ENCODE measurements at places on chromosomes 3 and 15.

GRCh38 chr15:41258750-41259471 is 27.8 kb downstream of the CHP1 start:
- DNase-seq = no peak

- DNase-seq = no peak
These were observed 60.2 kb downstream of the AGBL1 start for GRCh38 chr15:86139828-86140227.

DNA sequence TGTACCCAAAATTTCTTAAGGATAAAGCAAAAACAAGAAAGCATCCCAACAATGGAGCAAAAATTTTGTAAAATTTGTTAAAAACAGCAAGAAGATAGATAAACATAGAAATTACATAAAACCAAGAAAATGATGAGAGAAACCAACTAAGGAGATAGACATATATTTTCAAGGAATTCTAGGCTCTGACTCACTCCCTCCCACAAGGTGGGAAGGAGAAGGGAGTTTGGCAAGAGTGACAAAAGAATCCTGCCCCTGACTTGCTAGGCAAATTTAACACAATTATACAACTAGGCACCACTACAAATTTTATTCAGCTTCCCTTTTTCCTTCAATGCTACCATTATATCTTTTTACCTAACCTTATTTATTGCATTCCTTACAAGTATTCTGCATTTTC is 70.9 kb downstream of the MYO9A start:
- no peak for DNase-seq

- DNase-seq = no peak
These were observed 11.7 kb upstream of the CD47 start for GRCh38 chr3:108102420-108103039.

DNA sequence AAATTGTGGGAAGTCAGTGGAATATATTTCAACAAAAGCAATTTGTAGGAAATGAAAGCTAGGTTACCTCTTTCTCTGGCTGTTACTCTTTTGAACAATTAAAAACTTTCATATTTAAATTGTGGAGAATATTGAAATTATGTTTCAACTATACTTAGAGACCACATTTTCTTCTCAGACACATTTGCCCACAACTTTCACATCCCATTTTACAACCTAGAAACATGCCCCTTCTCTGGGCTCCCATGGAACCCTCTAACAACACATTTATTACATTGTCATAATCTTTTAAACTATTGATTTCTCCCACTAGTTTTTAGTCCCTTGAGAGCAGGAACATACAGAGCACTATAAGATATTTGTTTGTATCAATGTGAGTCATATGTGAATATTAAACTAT is 211.7 kb upstream of the TTC14 start:
- DNase-seq = no peak

GRCh38 chr15:46344915-46345314 is 710.1 kb downstream of the SQOR start:
- no peak for DNase-seq

DNA sequence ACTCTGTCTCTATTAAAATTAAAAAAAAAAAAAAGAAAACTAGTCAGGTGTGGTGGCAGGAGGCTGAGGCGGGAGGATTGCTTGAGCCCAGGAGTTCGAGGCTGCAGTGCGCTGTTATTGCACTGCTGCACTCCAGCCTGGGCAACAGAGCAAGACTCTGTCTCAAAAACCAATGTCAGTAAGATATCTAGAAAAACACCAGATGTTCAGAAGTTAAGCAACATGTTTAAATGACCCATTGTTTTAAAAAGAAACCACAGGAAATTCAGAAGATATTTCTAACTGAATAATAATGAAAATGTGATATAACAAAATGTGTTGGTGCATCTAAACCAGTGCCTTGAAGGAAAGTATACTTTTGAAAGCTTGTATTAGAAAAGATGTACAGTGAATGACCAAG is 203.4 kb upstream of the CGNL1 start:
- DNase-seq = no peak

- no peak for DNase-seq
These were observed 299.5 kb upstream of the TGFBR2 start for GRCh38 chr3:30306896-30307295.

Measured in substantia nigra (tissue), 51 donors.